ENCODE measurements at places on chromosomes 6 and 20.

DNA sequence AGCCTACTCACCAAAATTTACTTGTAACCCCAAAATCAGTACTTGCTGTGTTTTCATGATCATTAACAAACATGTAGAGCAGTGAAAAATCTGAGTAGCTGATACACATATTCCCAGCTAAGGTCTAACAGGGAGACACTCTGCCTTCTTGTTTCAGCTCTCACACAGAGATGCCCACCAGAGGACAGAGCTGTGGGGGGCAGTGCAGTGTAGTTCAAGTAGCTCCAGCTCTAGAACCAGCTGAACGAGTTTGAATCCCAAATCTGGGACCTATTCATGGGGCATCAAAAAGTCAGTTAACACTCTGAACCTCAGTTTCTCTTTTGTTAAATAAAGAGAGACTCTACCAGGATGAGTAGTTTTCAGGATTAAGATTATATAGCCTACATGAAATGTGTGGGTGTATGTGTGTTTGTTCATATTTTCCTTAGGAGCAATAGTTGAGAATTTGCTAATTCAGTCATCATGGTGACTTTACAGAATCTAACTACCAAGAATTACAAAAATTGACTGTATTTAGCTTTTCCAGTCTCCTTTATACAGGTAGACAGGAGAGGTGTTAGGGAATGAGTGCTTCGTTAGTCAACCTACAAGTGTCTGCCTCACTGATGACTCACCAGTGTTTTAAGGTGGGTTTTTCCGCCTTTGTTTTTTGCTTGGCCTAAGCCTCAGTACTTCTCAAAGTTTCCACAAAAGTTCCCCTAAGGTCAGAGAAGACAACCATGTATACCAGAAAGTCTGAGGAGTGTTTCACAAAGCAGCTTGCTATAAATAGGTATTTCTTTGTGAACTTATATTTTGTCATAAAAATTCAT is 164.0 kb upstream of the RUNX2 start:
- DNase-seq, result peak; percentile 21

GRCh38 chr6:156634048-156634447 is 143.1 kb upstream of the ARID1B start:
- no peak for DNase-seq

- no peak for DNase-seq
Observed at GRCh38 chr20:44051661-44052000, 135.4 kb downstream of the JPH2 start.

- DNase-seq, result no peak
Observed at GRCh38 chr6:156197513-156197912, 579.7 kb upstream of the ARID1B start.

DNA sequence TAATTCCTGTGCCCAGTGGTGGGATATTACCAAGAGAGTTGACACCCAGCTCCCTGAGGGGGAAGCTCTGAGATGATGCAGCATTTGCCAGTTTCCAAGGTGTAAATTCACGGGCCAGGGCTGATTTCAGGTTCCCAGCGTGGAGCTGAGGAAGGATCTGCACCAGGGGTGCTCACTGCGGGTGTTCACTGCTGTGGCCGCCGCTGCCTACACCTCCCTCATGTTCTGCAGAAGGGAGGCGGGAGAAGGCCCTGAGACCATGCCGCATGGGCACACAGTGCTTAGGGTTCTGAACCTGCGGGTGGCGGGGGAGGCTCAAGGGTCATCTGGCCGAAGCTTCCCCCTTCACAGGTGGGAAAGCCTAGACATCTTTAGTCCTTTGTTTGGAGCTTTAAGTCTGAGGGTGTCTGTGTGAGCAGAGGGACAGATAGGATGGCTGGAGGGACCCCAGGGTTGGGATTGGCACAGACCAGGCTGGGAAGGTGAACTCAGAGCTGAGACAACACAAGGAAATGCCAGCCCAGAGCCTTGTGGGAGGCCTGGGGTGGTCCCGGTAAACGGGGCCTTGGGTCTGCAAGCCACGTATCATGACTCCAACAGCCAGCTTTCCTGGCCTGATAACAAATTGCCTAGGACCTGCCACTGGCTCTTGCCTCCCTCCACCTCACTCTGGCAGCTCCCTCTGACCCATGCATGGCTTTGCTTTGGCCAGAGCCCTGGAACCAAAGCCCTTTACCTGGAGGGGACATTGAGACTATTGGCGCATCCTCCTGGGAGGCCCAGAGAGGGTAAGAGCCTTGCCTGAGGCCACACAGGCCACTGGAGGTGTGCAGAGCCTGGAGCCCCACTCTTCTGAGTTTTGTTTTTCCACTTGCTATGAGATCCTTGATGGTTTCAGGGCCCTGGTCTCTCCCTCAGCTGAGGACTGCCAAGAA is 40.4 kb downstream of the SYNJ2 start:
- DNase-seq, result no peak

GRCh38 chr6:137951064-137951597 is 84.1 kb downstream of the TNFAIP3 start:
- no peak for DNase-seq

- DNase-seq, result no peak
Observed at GRCh38 chr6:105137388-105137787, 42.4 kb downstream of the POPDC3 start.

GRCh38 chr20:18585134-18585533 is 2.7 kb upstream of the DTD1 start:
- DNase-seq, result no peak

DNA sequence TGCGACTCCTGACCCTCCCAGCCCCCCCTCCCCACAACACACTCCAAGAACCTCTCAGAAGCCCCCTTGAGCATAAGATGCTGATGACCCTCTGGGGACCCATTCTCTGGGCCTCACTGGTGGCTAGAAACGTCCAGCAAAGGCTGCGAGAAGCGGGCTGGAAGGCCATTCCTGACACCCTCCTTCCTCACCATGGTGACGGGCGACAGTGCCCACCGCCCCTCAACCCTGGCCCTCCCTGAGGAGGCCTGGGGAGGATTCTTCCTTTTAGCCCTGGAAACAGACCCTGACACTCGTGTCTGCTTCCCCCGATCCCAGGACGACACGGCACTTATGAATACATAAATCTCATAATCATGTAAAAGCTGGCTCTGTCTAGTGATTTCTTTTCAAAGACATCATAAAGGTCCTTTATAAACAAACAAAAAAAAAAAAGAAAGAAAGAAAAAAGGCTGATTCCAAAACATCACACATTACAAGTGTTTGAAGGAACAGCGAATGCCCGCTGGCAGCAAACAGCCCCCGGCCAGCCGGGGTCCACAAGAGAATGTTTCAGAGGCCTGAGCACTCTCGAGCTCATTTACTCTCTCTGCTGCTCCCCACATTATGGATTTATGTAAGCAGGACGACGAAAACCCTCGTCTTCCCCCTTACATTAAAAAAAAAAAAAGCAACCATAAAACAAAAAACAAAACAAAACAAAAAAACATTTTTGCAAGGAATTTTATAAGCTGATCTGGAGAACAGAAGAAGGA is 40.7 kb downstream of the PREX1 start:
- DNase-seq, result no peak

DNA sequence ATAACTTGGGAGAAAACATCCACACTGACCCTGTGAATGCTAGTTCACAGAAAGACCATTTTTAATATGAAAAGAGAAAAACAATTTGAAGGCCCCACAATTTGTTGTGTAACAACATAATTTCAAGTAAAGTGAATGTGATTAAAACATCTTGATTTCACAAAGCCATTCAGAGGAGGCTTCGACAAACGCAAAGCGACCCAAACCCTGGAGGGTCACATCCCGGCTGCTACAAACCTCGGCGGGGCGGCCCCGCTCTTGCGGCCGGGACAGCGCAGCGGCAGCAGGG is 14.0 kb downstream of the FOXC1 start:
- DNase-seq, result no peak

DNA sequence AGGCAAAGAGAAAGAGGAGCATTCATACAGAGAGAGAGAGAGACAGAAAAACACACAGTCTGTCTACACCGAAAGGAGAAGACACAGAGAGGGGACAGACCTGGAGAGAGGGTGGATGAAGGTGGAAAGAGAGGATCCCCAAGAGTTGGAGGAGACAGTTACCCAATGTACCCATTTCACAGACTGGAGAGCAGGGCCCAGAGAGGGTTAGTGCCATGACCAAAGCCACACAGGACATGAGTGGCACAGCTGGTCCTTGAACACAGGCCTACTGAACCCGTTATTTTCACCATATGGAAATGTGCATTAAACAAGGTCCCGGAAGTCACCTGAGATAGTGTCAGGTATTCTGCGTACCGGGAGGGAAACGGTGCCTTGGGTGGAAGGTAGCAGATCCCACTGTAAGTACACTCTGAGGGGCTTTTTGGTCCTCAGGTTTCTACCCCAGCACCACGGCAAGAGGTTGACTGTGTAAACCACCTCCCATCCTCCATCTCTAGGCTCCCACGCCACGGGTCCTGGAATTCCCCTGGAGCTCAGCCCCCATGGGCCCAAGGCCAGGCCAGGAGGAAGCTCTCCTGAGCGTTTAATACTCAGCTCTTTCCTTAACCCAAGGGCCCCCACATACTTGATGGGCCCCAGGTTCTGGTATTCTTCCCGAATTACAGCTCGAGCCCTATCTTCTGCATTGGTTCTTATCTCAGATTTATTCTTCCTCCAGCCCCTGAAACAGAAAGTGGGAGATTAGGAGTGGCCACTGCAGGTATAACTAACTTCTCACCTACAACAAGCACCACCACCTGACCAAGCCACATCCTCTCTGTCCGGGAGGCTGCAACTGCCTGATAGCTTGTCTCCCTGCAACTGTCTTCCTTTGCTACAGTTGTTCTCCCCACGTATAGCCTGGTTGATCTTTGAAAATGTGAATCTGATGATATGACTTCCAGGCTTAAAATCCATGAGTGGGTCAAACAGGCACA is 38.4 kb upstream of the OCSTAMP start:
- DNase-seq, result no peak

GRCh38 chr6:36141961-36142360 is 11.6 kb downstream of the MAPK13 start:
- no peak for DNase-seq

- no peak for DNase-seq
Observed at GRCh38 chr6:104788400-104788799, 71.3 kb downstream of the HACE1 start.

GRCh38 chr6:313087-313486 is 20.8 kb downstream of the DUSP22 start:
- DNase-seq, result no peak

DNA sequence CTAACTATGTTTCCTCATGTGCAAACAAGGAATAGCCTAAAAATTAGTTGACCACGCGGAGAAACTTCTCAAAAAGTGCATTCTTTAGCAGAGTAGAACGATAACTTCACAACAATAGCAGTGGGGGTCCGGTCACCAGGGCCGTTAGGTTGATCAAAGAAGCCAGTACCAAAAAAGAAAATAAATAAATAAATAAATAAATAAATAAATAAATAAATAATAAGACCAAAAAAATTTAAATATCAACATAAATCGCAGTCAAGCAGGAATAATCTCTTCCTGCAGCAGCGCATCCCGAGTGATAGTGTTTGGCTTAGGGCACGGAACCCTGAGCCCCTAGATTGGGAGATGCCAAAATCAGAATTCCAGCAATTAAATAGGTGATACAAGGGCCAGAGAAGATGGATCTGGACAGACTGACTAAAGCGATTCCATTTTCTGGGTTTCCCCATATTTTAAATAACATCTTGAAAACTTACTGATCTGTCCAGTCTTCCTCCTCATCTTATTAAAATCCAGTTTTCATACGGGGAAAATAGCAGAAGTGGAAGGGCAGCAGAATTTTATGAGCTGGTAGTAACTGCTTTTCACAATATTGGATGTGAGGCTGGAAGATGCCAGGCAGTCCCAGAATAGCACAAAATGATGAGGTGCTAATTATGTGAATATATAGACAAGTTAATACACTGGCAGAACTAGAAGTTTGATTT is 4.4 kb upstream of the OLIG3 start:
- no peak for DNase-seq

GRCh38 chr20:56690531-56691175 is 61.5 kb downstream of the TFAP2C start:
- DNase-seq, result no peak

DNA sequence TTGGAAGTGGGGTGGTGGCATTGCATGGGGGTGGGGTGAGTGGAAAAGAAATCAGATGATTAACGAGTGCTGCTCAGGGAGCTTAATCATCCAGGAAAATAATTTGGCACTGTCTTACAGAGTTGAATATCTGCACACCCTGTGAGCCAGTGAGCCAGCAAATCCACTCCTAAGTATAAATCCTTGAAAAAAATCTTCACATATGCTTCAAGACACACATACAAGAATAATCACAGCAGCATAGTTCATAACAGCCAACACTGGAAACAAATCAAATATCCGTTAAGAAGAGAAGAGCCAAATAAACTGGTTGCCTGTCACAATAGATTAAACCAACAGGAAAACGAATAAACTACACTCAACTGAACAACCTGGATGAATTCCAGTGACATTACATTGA is 62.8 kb downstream of the SAMD3 start:
- DNase-seq, result no peak

DNA sequence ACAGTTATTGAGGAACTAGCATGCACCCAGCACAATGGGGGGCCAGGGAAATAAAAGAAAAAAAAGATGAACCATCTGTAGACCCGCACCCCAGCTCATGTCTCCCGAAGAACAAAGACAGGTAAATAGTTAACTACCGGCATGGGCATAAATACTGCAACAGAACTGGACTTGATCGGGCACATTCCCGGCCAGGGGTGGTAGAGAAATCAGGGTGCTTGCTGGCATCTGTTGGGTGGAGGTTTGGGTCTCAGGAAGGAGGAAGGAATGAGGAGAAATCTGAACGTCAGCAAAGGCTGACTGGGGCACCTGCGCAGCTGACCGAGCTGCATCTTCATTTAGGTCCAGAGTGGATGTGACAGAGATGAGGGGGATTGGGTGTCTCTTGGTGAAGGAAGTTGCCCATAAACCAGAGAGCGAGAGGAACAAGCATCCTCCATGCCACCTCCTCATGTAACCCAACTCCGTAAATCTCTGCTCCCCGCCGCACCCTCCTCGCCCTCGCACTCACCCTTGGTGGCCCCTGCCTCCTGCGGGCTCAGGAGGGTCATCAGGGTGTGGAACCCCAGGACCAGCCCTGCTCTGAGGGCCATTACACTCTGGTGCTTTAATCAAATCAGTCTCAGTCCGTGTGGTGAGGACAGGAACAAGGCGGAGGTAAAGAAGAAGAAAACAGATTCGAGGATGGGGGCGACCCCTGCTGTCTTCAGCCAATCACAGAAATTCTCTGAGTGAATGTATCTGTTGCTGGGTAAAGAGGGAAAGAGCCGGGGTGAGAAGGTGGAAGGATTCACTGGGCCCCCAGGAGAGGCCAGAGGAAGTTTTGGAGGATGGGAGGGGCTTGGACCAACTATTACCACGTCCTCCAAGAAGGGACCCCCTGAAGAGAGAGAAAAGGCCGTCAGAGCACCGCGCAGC is at the start of gene HLA-DOA:
Gene HLA-DOA, minus strand, starts transcription at position 648 of the 918 bp plus-strand sequence.
- no peak for DNase-seq

- DNase-seq, result no peak
Observed at GRCh38 chr20:43960231-43960630, 45.6 kb downstream of the TOX2 start.

DNA sequence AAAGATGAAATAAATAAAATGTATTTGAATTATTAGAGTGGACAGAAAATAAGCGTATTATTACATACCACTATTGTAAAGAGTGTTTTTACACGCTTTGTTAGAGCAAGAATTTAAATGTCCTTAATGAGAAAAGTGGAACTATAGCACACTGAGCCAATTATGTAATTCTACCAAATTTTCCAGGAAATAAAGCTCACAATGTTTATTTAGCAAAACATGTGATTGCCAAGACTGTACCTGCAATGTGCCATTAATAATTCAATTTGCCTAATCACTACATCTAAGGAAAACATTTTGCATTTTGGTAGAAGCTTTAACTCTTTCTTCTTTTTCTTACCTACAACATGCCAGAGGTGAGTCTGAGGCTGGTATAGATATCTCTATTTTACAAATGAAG is 58.7 kb upstream of the PHACTR1 start:
- no peak for DNase-seq
